ENCODE measurements at places on chromosomes 7 and 10.

GRCh38 chr7:21724562-21724961 is 181.7 kb downstream of the DNAH11 start:
- no peak for DNase-seq

DNA sequence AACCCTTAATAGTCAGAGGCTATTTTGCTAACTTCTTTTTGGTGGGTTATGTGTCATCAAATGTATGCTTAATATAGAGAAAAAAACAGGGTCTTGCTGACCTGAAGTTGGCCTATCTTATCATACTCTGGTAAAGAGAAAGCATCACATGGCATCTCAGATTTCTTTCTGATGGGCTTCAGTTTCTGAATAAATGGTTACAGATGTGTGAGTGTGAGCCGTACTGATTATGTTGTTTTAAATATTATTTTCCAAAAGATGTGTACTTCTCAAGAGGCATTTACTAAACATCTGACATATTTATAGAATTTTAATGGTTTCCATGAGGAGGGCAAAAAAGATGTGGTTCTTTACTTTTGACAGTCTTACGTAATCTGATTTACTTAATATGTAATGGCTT is 28.4 kb downstream of the BBS9 start:
- DNase-seq, result no peak

DNA sequence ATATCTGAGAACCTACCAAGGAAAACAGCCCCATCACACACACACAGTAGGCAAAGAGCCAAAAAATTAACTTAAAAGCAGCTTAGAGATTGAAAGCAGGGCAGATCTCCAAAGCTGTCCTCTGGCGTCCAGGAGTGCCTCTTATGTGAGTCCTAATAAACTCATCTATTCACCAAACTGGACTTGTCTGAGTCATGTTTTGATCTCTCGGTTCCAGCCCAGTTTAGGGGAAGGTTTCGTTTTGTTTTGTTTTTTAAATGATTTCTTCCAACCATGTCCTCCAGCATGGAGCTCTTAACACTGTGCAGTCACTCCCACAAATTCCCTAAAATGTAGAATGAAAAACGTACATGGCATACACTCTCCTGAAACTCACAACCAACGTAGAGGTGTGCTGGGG is 6.7 kb upstream of the PRSS37 start:
- no peak for DNase-seq

DNA sequence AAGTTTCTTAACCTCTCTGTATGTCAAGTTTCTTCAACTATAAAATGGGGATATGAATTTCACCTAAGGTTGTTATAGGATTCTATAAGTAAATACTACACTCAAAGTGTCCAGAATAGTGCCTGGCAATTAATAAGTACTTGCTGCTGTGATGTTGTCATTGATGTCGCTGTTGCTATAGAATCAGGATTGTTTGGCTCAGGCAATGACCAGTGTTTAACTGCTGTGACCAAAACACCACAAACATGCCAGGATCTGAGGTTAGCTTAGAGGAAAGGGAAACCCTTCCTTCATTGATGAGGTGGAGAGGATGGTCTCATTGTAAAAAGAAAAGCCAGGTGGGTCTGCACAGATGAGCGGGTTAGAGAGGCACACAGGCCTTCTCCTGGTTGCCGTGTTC is 223.1 kb upstream of the INHBA start:
- no peak for DNase-seq

- DNase-seq, result no peak
Measured at GRCh38 chr10:44264244-44264643, 120.7 kb downstream of the CXCL12 start.

DNA sequence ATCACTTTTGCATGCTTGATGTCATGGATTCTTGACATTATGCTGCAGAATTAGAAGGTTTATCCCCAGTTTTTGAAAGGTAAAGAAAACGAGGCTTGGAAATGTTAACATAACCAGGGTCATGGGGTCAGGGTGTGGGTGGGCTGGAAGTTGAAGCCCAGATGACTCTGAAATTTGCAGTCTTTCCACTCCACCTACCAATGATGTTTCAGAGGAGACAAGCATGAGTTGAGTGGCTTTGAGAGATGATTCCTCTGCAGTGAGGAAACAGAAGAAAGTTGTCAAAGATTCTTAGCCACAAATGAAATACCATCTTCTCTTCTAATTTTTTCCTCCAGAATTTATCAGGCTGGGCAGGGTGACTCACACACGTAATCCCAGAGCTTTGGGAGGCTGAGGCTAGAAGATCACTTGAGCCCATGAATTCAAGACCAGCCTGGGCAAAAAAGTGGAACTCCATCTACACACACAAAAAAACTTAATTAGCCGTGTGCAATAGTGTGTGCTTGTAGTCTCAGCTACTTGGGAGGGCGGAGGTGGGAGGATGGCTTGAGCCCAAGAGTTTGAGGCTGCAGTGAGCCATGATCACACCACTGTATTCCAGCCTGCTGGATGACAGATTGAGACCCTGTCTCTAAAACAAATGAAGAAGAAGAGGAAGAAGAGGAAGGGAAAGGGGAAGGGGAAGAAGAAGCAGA is 239.1 kb upstream of the AUTS2 start:
- DNase-seq, result no peak

GRCh38 chr10:26737730-26738129 is 40.2 kb downstream of the PDSS1 start:
- DNase-seq, result no peak

DNA sequence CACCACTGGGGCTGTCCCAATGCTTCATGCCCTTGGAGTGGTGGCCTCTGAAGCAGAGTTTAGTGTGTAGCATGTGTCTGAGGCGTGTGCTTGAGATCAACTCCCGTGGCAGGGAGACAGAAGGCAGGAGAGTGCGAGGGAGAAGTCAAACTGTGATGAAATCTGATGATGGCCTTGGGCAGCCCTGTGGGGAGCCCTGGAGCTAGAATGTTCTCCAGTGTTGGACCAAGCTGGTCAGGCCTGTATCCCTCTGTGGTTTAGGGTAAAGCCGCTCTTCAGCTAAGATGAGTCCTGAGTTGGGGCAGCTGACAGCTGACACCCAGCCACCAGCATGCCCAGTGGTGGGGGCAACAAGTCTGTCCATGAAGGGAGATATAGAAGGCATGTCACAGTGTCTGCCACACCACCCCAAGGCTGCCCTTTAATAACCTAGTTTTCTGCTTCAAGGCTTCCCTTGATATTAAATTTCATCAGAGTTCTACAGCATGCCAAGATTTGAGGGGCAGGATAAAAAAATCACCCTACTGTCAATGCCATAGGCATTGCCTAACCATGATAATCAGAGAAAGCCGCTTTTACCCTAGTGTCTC is 170.5 kb upstream of the SVIL start:
- no peak for DNase-seq

DNA sequence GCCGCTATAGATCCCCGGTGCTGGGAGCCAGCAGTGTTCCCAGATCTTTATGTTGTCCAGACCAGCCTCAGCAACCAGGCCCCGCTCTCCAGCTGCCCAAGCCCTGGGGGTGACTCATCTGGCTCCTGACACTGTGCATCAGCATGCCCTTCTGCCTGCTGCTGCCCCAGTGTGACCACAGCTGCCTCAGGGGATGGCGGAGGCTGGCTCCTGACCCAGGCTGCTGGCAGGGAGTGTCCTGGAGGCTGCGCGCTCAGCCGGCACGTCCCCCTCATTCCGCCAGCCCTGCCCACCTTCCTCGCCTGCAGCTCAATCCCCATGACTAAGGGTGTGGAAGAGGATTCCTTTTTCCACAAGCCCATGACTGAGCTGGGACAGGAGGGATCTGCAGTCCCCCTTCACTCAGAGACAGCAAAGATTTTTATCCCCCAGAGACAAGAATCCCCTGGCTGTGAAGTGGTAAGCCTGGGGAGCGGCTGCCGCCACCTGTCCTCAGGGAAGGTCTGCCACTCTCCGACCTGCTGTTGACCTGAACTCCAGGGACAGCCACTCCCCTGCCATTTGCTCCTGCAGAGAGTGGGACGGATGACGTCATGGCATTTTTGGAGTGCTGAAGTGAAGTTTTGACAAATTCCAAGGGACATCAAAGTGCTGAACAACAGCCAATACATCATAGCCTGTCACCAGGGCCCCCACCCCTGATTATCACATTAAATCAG is 182.8 kb upstream of the BMPER start:
- no peak for DNase-seq

- no peak for DNase-seq
Measured at GRCh38 chr10:27673065-27673464, 72.6 kb downstream of the MKX start.

All from activated CD4-positive, alpha-beta T cell treated with anti-CD3 and anti-CD28 coated beads for 4 hours (primary cell).